DND-41 (cell line): ENCODE measurements at places on chromosomes 7 and 10.

GRCh38 chr7:98399462-98399861, 1.4 kb downstream of the BAIAP2L1 start:
- no peak for DNase-seq

- DNase-seq = no peak
These were observed 288.9 kb downstream of the KCNMA1 start for GRCh38 chr10:77348751-77349150.

DNA sequence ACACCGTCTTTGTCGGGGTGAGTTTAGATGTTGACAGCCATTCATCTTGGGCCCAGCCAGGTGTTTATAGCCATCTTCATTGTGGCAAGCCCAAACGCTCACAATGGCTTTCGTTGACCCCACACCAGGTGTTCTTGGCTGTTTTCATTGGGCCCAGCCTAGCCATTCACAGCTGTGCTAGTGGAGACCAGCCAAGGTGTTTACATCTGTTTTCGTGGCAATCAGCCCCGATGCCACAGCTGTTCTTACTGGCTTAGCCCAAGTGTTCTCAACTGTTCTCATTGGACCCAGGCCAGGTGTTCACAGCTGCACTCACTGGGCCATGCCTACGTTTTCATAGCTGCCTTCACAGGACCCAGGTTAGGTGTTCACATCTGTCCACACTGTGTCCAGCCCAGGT, 7.7 kb downstream of the FRG2B start:
- no peak for DNase-seq

GRCh38 chr7:69782917-69783684, 184.8 kb downstream of the AUTS2 start:
- no peak for DNase-seq

GRCh38 chr10:16001581-16001980, 141.3 kb upstream of the MINDY3 start:
- no peak for DNase-seq

DNA sequence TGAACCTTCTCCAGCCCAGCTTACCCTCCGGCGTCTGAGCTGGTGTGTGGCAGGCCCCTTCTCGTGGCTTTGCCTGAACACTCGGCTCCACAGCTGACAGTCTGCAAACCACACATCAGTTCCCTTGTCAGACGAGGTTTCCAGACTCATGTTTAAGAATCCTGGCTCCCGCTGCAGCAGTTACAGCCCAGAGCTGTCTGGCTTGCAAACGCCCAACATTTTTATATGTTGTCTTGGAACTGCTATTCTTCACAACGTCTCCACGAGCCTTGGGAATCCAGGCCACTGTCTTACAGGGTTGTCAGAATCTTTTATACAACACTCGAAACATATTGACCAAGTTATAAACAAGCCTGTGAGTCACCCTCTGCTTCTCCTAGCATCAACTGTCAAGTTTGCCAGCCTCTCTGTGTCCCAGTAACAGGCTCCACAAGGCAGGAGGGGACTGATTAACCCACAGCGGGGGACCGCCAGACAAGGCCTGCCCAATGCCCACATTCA, 68.1 kb downstream of the TNS3 start:
- DNase-seq = no peak

GRCh38 chr7:28078036-28078901, 102.3 kb downstream of the JAZF1 start:
- DNase-seq = peak; percentile 45

- no peak for DNase-seq
These were observed 83.9 kb upstream of the ITGB1 start for GRCh38 chr10:33041783-33042437.

DNA sequence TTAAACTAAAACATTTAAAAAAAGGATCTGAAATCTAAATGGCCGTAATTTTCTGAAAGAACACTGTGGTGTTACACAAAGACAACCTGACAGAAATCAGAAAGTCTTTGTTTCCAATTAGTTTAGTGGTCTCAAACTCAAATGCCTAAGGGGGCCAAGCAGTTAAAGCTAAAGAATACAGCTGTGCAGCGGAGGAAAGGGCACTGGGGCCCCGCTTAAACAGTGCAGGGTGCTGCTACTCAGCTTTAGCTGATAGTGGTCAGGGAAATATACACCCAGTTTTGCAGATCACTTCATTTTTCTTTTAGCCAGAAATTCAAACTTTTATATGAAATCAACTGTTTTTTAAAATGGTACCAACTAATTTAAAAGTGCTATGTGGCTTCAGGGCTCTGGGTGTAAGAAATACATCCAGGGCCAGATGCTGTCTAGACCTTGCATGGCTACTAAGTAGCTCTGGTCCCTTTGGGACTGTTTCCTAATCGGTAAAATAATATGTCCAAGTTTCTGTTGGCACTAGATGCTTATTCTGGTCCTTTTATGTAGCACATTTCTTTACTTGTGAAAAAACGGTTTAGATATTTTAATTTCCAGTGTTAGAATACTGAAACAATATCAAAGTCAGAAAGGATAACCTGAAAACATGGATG, 161.8 kb upstream of the LAMB4 start:
- DNase-seq = no peak

DNA sequence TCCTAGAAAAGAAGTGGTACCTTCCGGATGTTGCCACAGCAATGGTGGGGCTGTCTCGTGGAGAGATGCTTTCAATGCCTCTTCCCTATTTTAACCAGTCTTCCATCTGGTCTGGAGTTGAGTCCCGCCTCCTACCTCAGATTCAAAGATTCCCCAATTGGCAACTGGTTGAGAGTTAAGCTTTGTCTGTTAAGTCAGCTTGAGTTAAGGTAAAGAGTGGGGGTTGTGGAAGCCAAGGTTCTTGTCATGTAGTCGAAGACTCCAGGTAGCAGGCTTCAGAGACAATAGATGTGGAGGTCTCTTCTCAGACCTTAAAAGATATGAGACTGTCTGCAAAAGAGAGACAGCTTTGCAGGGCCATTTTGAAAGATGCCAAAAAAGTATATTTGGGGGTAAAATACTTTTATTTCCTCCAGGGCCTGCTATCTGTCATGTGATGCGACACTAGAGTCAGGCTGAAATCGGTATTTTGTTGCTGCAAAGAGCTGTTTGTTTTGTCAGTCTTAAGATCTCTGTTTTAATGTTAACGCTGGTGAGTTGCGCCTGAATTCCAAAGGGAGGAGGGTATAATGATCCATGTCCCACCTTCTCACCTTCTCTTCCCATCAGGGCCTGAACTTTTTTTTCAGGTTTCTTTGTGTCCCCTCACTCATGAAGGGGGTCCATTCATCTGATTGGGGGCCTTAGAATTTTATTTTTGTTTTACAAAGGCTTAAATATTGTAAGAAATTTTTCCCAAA, 40.4 kb upstream of the SCIN start:
- no peak for DNase-seq

GRCh38 chr7:139995017-139995915, 67.5 kb downstream of the PARP12 start:
- DNase-seq = no peak

- DNase-seq = no peak
These were observed 224.3 kb downstream of the PARD3 start for GRCh38 chr10:34590793-34591192.

- DNase-seq = no peak
These were observed 252.9 kb downstream of the DNAJB6 start for GRCh38 chr7:157589680-157590079.

DNA sequence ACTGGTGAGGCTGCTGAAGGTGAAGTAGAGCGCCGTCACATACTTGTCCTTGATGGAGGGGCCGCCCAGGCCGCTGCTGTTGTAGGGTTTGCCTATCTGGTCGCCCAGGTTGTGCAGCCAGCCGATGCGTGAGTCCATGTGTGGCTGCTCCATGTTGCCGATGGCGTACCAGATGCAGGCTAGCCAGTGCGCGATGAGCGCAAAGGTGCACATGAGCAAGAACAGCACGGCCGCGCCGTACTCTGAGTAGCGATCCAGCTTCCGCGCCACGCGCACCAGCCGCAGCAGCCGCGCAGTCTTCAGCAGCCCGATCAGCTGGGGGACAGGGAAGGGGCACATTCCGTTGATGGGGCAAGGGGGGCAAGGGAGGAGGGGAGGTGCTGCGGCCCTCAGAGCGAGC, 26.6 kb downstream of the KCNH2 start:
- no peak for DNase-seq

DNA sequence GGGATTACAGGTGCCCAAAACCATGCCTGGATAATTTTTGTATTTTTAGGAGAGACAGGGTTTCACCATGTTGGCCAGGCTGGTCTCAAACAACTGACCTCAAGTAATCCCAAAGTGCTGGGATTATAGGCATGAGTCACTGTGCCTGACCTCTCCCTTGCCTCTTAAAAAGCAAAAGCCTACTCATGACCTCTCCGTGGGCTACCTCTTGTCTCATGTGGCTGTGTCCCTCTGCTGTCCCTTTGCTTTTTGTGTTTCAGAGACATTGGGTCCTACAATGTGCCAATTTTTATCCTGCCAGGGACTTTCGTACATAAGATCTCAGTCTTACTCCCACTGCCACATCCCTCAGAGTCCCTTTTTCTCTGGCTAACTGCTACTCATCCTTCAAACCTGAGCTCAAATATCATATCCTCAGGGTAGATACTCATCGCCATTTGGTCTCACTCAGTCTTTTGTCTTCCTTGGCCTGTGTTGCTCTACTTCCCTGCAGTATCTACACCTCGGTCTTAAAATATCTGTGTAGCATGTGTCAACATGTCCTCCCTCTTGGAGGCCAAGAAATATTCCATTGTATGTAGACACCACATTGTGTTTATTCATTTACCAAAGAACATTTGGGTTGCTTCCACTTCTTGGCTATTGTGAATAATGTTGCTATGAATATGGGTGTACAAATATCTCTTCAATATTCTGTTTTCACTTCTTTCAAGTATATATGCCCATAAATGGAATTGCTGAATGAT, 465.0 kb upstream of the KLF6 start:
- DNase-seq = no peak

GRCh38 chr10:92801978-92802872, 46.1 kb upstream of the EXOC6 start:
- DNase-seq = no peak

DNA sequence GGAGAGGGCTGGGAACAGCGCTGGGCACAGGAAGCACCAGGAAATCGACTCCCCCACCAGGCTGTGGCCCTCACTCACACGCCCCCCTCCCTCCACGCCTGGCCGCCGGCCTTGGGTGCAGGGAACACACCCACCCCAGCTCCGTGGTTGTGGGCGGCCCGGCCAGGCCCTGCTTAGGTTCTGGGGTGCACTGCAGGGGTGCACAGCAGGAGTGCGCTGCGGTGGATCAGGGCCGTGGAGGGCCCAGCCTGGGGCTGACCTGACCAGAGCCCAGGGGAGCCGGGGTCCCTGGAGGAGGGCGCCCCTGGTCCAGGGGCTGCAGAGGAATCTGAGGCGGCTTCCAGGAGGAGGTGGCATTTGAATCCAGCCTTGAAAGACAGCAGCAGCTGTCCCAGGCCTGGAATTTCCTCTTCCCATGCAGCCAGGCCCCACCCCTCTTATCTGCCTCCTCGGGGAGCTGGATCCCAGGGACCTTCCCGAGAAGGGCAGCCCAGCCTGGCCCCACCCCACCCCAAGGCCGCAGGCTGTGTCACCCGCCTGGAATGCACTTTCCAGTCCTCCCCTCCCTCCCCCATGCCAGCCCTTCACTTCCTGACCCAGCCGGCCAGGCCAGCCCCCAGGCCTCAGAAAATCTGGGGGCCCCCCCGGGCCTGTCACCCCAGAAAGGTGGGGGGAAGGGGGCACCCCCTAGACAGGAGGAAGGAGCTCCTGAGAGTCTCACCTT, 18.4 kb upstream of the PDGFA start:
- DNase-seq = no peak

- no peak for DNase-seq
These were observed 81.6 kb downstream of the CHN2 start for GRCh38 chr7:29276199-29276598.

GRCh38 chr7:24982917-24983316, 2.9 kb upstream of the OSBPL3 start:
- DNase-seq = no peak

DNA sequence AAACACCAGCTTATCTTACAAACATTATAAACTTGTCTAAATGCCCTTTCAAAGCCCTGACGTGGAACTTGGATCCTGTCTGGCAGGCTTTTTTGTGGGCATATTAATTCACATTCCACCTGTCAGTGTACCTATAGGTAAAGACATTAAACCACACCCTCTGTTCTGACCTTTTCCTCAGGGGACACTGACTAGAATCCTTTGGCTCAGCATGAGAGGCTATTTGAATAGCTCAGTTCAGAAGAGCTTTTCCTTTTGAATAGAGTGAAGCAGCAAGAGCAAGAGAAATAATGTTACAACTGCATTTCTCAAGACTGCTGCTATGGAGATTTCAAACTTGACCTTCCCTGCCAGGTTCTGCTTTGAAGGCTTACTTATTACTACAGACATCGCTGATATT, 76.9 kb downstream of the CYP51A1 start:
- no peak for DNase-seq

DNA sequence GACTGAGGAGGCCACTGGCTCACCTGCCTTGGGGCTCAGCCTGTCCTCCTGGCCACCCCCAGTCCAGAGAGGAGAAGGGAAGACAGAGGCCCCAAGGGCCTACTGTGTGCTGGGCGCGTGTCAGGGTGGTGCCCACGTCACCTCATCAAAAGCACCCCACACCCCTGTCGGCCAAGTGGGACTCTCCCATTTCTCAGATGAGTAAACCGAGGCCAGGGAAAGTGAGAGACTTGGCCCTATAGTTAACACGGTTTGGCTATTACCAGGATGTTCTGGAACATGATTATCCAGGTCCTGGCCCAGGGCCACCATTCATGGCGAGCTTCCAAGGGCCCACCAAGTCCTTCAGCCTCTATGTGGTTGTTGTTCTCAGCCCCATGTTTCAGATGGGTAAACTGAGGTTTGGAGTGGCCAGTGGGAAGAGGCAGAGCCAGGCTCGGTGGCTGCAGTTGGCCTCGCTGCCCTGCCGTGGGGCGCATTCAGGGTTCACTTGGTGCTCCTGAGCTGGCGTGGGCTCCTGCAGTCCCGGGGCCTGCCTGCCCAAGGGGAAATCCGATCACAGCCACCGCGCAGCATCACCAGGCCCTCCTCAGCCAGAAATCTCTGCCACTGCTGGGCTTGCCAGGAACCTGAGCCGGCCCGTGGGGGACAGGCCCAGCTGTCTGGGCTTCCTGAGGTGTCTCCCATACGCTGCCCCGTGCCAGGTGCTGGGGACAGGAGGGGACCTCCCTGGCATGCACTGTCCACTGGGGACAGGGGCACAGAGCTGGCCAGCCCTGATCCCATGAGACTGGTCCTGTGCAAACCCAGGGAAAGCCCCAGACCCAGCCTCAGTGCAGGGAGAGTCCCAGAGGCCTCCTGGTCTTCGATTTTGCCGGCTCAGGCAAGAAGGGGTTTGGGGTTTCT, 117.7 kb upstream of the TNRC18 start:
- no peak for DNase-seq
